Regular cardiac myocyte (primary cell): ENCODE measurements at places on chromosomes 7 and 10. TPM values are rescaled to one million over a fixed set of nuclear protein-coding genes. Genes with fewer than 3 reads are reported as not detected.

WNT2 gene
- under 0.01 and 0.19 TPM in 2 replicates for total RNA-seq

CCDC172 gene
- not detected in 2 replicates for total RNA-seq

OR9A2 gene
- 0.19 TPM in 1 of 2 replicates, not detected in the other for total RNA-seq

PTPRN2 gene
- 0.77 and 1.7 TPM in 2 replicates for total RNA-seq

ZMIZ1 gene
- total RNA-seq: 8.6 and 12.1 TPM in 2 replicates

SEMA3C gene
- 195 and 315 TPM in 2 replicates for total RNA-seq

MUC12 gene
- 0.19 TPM in 1 of 2 replicates, not detected in the other for total RNA-seq
